SJSA1 (cell line): ENCODE measurements at places on chromosomes 11 and 22.

GRCh38 chr11:117459979-117460300, 132.3 kb downstream of the CEP164 start:
- no peak for DNase-seq

DNA sequence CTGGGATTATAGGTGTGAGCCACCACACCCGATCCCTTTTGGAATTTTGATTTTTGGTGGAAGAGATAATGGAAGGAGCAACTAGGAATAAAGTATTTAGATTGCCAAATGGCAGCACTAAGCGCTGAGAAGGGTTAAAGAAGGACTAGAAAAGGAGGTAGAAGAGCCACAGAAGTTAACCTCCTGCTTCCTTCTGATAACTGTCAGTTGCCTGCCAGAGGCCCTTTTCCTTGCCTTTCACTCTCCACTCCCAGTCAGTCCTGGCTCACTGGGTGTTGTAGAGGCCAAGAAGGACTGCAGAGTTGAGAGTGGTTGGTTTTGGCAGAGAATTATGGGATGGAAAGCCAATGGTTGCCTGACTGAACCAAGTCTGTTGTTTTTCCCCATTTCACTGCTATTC, 19.3 kb downstream of the ZC3H12C start:
- no peak for DNase-seq

DNA sequence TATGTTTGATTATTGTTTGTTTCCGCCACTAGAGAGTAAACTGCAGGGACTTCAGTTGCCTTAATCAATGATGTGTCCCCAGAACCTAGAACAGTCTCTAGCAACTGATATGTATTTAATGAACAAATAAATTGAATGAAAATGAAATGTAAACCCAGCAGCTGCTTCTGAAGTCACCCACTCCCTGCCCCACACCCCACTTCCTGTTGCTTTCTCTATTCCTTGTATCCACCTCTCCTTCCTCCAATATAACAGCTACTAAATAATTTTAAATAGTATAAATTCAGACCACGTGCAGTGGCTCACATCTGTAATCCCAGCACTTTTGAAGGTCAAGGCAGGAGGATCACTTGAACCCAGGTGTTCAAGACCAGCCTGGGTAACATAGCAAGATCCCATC, 15.8 kb downstream of the MYH9 start:
- DNase-seq = no peak

DNA sequence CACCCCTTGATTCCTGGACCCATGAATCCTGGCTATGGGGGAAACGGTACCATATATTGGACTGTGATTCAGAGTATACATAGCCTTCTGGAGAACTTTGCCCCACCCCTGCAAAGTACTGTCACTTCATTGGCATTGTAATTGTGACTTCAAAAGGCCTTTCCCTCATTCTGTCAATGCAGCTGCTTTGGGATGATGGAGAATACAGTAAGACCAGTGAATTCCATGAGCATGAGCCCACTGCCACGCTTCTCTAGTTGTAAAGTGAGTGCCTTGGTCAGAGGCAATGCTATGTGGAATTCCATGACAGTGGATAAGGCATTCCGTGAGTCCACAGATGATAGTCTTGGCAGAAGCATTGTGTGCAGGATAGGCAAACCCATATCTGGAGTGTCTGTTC, 25.7 kb upstream of the MSANTD2 start:
- no peak for DNase-seq

GRCh38 chr22:43855431-43855830, 6.9 kb downstream of the SULT4A1 start:
- DNase-seq = no peak

GRCh38 chr11:102422817-102423712, 29.5 kb downstream of the TMEM123 start:
- DNase-seq = no peak

DNA sequence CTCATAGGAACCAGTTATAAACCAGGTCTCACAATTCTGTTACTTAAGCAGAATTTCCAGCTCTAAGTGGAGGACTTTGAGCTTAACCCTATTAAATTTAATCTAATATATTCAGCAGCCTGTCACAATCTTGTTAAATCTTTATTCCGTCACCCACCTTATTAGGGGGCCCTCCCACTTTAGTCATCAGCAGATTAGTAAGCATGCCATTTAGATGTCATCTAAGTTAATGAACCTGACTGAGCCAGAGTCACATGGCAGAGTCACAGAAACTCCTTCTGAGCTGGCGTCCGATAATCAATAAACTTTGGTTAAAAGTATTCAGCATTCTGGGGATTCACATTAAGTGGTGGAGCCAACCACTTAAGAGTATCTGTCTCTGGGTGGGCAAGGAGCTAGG, 35.1 kb downstream of the TTC12 start:
- DNase-seq = no peak

- DNase-seq = no peak
Observed at GRCh38 chr11:67544616-67545242, 21.5 kb upstream of the CABP2 start.

DNA sequence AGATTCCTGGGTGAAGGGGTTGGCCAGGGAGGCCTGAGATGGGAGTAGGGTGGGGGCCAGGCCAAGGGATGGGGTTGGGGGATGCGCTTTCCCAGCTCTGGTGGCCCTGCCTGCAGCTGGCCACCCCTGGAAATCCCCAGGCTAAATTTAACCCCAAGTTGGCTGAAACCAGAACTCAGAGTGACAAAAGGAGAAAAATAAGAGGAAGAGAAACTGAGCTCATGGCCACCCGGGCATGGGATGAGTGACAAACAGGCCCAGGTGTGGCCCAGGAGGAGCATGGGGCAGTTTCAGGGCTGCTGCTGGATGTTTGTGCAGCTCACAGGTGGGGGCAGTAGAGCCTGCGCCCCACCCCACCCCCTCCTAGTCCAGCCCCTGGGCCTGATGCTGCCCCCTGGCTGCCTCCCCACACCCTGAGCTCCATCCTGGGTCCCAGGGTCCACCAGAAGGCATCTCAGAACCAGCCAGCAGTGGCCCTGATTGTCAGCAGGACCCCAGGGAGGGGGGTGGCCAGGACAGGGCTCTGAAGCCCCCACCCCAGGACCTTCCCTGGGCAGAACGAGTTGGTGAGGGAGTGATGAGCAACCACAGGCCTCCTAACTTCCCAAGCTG, 48.0 kb downstream of the IGLL5 start:
- DNase-seq = no peak
